Glomerular endothelial cell (primary cell): ENCODE measurements at places on chromosomes 1 and 21.

- no peak for DNase-seq
These were observed 1.0 kb downstream of the TMEM51 start for GRCh38 chr1:15154480-15155036.

DNA sequence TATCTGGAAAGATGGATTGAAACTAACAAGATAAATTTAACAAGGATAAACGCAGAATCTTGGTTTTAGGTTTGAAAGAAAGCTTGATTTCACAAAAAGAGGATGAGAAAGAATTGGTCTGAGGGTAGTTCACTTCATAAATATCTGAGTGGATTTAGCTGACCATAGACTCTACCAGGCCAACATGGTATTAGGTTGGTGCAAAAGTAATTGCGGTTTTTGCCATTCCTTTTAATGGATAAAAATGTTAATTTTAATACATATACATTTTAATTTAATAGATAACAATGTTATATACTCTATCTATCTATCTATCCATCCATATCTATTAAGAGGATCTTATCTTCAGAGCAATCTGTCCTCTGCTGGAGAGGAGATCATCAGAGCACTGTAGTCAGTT, 70.2 kb upstream of the PLXNA2 start:
- DNase-seq = no peak

DNA sequence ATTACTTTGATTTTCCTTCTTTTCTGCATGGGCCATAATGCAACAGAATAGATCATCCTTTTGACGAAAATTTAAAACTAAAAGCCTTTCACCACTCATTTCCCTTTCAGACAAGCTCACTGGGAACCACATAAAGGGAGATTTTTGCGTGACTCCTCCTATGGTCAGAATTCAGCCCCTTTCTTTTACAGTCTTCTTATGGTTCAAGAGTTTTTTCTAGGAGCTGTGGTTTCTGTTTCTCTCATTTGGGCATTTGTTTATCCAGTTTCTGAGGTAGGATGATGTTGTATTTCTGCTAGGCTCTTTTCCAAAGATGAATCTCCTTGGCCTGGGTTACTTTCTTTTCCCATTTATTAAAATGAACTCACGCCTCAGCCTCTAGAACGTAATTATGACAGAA, 16.9 kb downstream of the RGS1 start:
- DNase-seq = no peak

- no peak for DNase-seq
These were observed 14.1 kb upstream of the VWA5B1 start for GRCh38 chr1:20276485-20277159.

DNA sequence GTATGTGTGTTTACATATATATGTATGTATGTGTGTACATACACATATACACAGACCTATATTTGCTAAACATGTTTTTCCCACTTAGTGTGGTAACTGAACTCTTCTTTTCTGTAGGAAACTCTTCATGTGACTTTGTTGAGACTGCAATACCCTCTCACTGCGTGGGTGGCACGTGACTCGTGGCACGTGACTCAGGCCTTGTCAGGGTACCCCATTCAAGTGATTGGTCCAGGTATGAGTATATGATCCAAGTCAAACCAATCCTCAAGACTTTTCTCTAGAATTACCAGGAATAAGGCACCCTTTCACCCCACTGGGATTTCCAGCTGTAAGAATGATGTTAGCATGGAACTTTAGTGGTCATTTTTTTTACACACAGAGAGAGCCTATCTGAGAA, 149.2 kb upstream of the KCNK2 start:
- DNase-seq = no peak

GRCh38 chr1:232510367-232511110, 119.4 kb downstream of the SIPA1L2 start:
- no peak for DNase-seq

- DNase-seq = no peak
These were observed 55.9 kb upstream of the RCC1 start for GRCh38 chr1:28449904-28450303.

DNA sequence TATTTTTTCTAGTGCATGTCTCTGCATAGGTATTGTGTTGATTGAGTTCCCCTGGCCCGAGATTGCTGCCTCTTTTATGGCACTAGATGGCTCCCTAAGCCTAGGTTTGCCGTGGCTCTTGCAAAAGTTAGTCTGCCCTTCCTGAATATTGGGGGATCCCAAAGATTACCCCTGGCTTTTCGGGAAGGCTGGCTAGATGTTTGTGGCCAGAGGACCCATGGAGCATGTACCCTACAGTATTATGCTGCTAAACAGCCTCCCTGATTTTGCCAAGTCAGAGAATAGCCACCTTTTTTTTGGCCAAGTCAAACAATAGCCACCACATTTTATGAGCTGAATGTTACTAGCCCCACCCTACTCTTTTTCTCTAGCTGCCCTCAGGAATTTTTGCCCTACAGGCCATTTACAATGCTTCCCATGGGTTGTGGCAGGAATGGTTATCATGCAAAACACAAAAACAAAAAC, 343.2 kb downstream of the OLFM3 start:
- DNase-seq = no peak

DNA sequence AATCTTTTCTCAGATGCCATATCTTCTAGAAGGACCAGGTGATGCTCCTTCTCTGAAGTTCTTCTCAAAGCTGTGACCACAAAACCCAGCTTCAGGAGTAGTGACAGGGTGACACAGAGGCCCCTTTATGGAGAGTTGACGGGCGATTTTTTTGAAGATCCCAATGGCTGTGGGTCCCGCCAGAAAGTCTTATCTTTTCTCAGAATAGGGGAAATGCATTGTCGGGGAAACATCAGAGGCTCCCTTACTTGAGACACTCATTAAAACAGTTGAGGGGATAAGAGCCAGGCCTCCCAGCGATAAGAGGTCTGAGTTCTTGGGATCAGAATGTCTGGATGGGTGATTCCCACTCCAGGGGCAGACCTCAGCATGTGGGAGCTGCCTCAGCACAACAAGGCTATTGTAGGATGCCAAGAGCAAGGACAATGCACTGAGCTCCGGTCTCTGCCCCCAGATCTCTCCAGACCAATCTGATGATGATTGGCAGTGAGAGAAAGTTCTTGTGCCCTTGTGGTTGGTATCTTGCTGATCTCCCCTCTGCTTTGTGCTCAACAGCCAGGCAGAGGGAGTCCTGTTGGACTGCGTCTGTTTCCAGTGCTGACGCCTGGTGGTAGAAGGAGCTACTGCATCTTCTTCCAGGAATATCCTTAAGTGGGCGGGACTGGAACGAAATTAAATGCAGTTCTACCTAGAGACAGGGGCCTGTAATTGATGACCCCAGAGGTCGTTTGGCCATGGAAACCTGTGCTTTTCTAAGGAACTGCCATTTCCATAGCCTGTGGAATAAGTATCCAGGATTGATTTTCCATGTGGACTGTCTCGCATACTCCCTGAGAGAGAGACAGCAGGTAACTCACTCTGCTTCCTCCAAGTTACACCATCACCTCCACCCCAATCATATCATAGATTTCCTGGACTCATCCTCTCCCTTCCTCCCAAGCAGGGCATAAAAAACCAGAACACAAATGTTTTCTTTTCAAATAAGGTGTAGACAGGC, 6.8 kb upstream of the ACKR1 start:
- DNase-seq = no peak

- DNase-seq = no peak
These were observed 32.2 kb upstream of the MED18 start for GRCh38 chr1:28296401-28297261.

- DNase-seq = no peak
These were observed 31.3 kb upstream of the CLCA4 start for GRCh38 chr1:86515597-86515996.

DNA sequence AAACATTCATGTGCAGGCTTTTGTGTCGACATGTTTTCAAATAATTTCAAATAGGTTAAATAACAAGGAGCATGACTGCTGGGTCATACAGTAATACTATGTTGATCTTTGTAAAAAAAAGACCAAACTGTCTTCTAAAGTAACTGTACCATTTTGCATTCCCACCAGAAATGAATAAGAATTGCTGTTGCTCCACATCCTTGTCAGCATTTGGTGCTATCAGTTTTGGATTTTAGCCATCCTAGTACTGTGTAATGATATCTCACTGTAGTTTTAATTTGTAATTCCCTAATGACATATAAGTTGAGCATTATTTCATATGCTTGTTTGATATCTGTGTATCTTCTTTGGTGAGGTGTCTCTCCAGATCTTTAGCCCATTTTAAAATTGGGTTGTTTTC, 11.6 kb downstream of the UROD start:
- no peak for DNase-seq
